ENCODE measurements at places on chromosomes 3 and 15. TPM values are rescaled to one million over a fixed set of nuclear protein-coding genes. Genes with fewer than 3 reads are reported as not detected.
A peak's percentile ranks its signal among the peaks of the same experiment; 100 is the strongest.

- H3K27me3 ChIP-seq: peaks cover 10% of the 10 kb centered on the region
- no peaks in the 10 kb centered on the region for H3K4me1 ChIP-seq
- peak; percentile 24 for DNase-seq
- no peak overlapping the region for H3K4me3 ChIP-seq
Measured at GRCh38 chr3:186400662-186401061, 38.6 kb upstream of the DGKG start.

DNA sequence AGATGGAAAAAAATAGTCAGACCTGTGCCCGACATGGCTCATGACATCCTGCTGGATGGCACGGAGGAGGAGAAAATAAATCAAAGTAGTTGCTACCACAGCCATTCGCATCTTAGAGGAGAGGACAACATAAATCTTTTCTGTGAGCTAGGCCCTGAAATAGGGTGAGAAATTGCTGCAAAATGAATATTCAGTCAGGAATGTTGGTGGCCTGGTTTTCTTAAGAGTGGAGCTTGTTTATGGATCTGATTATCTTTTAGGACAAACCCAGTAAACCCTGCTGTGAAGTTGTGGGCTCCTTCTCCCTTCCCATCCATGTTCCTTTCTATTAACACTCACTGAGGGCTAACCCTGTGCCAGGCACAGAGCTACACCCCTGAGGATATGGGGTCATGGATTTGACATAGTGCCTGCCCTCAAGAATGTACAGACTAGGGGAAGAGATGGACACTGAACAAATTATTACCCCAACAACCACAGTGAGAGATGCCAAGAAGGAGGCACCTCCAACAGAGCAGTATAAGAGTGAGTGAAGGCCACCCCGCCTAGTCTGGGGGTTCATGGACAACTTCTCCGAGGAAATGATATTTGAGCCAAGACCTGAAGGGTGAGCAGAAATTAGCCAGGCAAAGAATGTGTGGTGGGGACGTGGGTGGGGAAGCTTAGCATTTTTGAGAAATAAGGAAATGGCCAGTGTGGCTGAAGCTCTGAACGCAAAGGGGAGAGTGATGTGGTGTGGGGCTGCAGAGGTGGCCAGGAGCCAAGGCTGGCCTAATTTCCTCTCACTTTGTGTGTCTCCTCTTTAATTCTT, 68.9 kb upstream of the ARL8B start:
- DNase-seq: peak; percentile 89
- peak overlapping the region; percentile 37 for H3K4me3 ChIP-seq
- H3K36me3 ChIP-seq: no peaks in the 10 kb centered on the region
- peak overlapping the region; percentile 96 for H3K27ac ChIP-seq

GRCh38 chr15:68583321-68583720, 4.5 kb downstream of the CORO2B start:
- no peak overlapping the region for H3K27ac ChIP-seq
- H3K4me3 ChIP-seq: no peak overlapping the region
- DNase-seq: no peak

- no peaks in the 10 kb centered on the region for H3K27me3 ChIP-seq
- H3K27ac ChIP-seq: peak overlapping the region; percentile 75
- peaks cover 57% of the 10 kb centered on the region for H3K4me1 ChIP-seq
- no peak overlapping the region for H3K4me3 ChIP-seq
Measured at GRCh38 chr3:111811811-111812210, 47.3 kb upstream of the PHLDB2 start.

- peaks cover 14% of the 10 kb centered on the region for H3K27me3 ChIP-seq
- no peaks in the 10 kb centered on the region for H3K36me3 ChIP-seq
- H3K4me3 ChIP-seq: no peak overlapping the region
- H3K4me1 ChIP-seq: no peaks in the 10 kb centered on the region
- no peak for DNase-seq
Measured at GRCh38 chr3:46293991-46294833, 52.0 kb downstream of the CCR3 start.

CCR3 gene
- total RNA-seq: not detected

DNA sequence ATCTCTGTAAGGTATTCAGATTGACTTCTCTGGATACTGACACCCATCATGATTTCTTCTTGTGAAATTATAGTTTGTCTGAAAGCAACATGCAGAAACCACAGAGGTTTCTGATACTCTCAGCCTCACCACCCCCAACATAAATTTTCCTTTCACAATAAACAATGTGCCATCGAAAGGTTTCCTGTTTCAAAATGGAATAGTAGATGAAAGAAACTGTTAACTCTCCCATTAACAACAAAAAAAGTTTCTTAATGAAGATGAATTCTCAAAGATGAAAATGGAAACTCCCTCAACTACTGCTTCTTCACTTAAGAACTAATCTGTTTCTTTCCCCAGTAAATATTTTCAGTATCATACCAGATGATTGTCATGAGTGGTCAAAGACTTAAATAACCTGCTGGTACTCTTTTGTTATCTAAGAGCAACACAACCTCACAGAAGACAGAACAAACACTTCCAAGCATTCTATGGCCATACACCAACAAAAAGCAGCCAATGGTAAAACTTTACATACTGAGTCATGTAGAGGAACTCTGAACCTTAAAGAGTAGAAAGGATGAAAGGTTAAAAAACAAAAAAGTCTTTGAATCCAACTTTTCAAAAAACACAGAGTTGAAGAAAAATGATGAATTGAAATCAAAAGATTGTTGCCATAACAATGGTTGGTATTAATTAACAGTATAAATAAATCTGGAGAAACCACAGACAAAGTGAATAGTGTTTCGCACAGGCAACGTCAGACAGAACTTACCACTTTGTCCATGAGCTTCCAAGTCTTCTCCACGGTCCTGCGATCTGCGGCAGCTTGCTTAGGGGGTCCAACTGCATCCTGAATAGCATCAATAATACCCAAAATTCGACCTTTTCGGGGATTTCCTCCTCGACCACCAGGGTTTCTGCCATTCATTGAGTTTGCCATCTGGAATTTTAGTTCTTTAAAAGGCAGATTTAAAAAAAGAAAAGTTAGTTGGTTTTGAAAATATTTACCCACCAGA, 1.9 kb downstream of the CBLB start:
- H3K27ac ChIP-seq: peak overlapping the region; percentile 95
- no peaks in the 10 kb centered on the region for H3K27me3 ChIP-seq
- peaks cover 54% of the 10 kb centered on the region for H3K4me1 ChIP-seq
- peaks cover 39% of the 10 kb centered on the region for H3K36me3 ChIP-seq
- peak; percentile 72 for DNase-seq

- peak within 1 kb of the TSS; percentile 50 for H3K4me3 ChIP-seq
- H3K27ac ChIP-seq: no peak within 1 kb of the TSS
- H3K4me1 ChIP-seq: no peaks in the 10 kb centered on the region
- DNase-seq: peak; percentile 16
- no peaks in the 10 kb centered on the region for H3K36me3 ChIP-seq
- H3K27me3 ChIP-seq: peaks cover 32% of the 10 kb centered on the region
Measured at GRCh38 chr15:52295421-52296001, at the start of gene MYO5C. Gene MYO5C (minus strand): TSS chr15:52295804. CDS start chr15:52295636, 168 bp downstream.

DNA sequence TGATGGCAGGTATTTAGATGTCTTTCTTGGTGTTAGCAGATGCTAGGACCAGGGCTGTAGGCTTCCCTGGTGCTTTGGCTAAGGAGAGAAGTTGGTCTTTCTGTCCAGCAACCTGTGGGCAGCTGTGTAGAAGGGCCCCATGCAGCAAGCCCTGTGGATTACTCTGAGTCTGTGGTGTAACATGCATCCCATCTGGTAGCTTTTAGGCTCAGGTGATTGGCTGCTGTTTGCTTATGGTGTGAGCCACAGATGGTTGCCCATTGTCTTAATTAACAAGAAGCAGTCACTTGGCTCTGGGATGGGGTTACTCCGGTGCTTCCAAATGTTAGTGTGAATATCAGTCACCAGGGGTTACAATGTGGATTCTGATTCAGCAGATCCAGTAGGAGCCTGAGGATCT, 368.6 kb upstream of the C2CD4B start:
- H3K4me1 ChIP-seq: peaks cover 3% of the 10 kb centered on the region
- no peaks in the 10 kb centered on the region for H3K36me3 ChIP-seq
- H3K27ac ChIP-seq: no peak overlapping the region
- no peaks in the 10 kb centered on the region for H3K27me3 ChIP-seq

DNA sequence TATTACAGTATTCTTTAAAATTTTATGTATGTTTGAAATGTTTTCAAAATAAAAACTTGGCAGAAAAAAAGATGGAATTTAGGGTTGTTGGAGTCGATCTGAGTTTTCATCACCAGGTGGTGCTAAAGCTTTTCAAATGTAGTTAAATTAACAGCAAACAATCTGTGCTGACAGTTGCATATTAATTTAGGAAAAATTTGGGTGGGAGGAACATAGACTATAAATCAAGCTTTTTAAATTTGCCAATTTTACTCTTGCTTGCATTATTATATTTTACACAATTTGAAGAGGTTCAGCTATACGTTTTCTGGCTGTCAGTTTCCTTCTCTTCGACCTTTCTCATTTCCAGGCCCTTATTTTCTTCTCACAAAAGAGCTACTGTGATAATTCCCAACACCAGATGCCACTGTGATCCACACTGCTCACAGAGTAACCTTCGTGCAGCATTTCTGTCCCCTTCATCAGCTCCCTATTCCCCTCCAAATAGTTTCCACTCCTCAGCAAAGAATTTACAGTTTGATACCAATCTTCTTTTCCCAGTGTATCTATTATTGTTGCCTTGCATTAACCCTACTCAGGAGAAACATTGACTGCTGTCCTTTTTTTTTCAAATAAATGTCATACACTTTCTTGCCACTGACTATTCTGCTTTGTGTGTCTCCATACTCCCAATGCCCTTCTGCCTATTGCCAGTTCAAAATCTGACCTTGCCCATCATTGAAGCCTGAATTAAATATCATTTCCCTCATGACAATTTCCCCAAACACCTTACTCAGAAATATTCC, 53.4 kb upstream of the EIF5A2 start:
- no peaks in the 10 kb centered on the region for H3K27me3 ChIP-seq
- no peaks in the 10 kb centered on the region for H3K36me3 ChIP-seq
- no peaks in the 10 kb centered on the region for H3K4me1 ChIP-seq
- no peak overlapping the region for H3K27ac ChIP-seq
- peak; percentile 68 for DNase-seq
- H3K4me3 ChIP-seq: no peak overlapping the region

GRCh38 chr3:24069045-24069444, 124.0 kb downstream of the NR1D2 start:
- peak; percentile 20 for DNase-seq
- H3K27me3 ChIP-seq: no peaks in the 10 kb centered on the region
- H3K4me1 ChIP-seq: no peaks in the 10 kb centered on the region
- no peaks in the 10 kb centered on the region for H3K36me3 ChIP-seq
- H3K27ac ChIP-seq: no peak overlapping the region

FETUB gene
- not detected for total RNA-seq

DNA sequence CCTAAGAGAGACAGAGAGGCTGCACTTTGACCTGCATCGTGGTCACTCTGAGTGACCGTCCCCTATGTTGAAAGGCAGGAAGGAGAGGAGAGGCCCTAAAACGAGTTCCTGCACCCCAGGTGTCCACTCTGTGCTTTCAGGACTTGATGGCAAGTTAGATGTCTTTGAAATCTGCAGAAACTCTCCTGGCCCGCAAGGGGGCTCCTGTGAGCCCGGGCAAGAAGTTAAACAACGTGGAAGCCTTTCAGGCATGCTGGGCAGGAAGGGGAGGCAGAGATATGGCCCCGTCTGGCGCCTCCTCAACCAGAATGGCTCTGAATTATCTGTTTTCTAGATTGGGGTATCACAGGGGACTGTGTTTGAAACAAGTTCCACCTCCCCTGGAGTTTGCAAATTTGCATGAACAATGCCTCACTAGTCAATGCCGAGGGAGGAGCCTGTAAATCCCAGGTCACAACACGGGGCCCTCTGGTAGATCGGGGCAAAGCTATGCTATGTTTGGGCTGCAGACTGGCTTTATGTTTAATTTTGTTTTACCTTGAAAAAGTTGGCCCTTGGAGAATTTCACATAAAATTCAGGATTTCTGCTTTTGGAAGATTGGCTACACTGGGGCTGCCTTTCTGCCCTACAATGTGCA, 9.8 kb downstream of the CTXND1 start:
- DNase-seq: peak; percentile 59
- no peaks in the 10 kb centered on the region for H3K36me3 ChIP-seq
- peaks cover 33% of the 10 kb centered on the region for H3K27me3 ChIP-seq
- H3K4me3 ChIP-seq: no peak overlapping the region
- H3K4me1 ChIP-seq: no peaks in the 10 kb centered on the region
- no peak overlapping the region for H3K27ac ChIP-seq

TJP1 gene
- 71.8 TPM for total RNA-seq

Data from GM23248 (cell line).